ENCODE measurements at places on chromosomes 16 and 17.

GRCh38 chr17:64232466-64233262 is 30.4 kb downstream of the TEX2 start:
- DNase-seq, result no peak

- no peak for DNase-seq
Measured at GRCh38 chr16:74051-74746, 1.8 kb upstream of the RHBDF1 start.

DNA sequence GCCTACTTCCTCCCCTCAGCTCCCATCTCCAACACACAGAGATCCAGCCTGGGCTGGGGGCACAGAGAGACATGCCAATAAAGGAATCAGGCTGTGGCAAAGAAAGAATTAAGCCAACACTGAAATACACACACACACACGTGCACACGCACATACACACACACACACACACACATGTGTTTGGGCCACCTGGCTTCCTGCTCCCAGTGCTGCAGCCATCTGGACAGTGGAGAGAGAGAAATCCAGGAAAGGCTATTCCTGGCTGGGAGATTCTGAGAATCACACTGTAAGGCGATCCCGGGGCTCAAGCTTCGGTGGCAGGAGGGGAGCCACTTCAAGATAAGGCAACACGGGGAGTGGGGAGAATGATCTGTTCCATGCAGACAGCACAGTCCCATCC is 72.4 kb downstream of the NOG start:
- DNase-seq, result no peak

- DNase-seq, result no peak
Measured at GRCh38 chr16:75139498-75139897, 8.8 kb upstream of the ZFP1 start.

- DNase-seq, result no peak
Measured at GRCh38 chr17:66522591-66523272, 220.3 kb downstream of the PRKCA start.

DNA sequence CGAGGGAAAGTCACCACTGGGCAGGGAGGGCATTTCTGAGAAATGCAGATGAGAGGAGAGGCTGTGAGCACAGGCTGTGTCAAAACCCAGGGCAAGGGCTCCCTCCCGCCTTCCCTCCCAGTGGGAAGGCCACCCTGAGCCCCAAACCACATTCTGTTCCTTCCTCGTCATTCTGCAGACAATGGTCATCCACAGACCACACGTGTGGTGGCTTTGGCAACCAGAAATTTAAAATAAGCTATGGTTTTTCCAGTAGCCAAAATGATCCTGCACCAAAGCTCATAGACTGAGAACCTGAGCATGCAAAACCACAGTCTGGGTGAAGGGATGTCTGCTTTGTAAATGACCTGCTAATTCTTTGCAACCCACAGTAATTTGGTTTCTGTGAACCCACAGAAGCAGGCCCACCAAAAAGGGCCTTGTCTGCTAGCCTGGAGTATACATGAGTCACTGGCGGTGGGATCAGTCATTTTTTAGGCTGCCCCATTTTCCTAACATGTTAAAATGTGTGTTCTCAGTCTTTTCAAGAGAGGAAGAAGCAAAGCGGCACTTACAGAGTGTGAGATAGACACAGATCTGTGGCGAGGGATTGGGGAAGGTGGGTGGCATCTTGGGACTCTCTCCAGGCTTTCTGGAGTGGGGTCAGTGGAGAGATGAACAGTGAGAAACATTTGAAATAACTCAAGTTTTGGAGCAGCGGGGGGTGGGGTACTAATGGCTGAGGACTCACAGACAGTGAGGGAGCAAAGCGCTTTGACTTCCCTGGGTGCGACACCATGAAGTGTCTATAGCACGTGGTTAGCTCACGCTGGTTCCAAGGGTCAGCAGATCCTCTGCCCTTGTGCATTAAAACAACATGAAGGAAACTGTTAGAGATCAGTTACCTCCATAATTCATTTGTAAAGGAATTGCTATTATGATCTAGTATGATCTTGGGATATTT is 20.5 kb downstream of the GRB7 start:
- DNase-seq, result peak; percentile 55

- DNase-seq, result no peak
Measured at GRCh38 chr17:69898601-69899000, 176.4 kb upstream of the KCNJ16 start.

GRCh38 chr16:53991754-53992378 is 287.9 kb downstream of the FTO start:
- no peak for DNase-seq

- no peak for DNase-seq
Measured at GRCh38 chr17:13503526-13503925, 98.2 kb downstream of the HS3ST3A1 start.

- no peak for DNase-seq
Measured at GRCh38 chr17:27494192-27495091, 38.2 kb downstream of the KSR1 start.

DNA sequence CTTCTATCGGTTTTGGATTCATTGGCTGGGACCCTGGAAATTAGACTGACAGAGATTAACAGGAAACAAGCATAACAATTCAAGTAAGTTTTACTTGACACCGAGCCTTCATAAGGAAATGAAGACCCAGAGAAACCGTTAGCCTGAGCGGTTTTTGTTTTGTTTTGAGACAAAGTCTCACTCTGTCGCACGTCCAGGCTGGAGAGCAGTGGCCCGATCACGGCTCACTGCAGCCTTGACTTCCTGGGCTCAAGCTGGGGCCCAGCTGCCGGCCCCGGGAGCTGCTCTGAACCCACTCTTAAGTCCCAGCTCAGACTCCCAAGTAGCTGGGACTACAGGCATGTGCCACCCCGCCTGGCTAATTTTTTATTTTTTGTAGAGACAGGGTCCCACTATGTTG is 321.3 kb downstream of the SEC14L1 start:
- no peak for DNase-seq

- DNase-seq, result no peak
Measured at GRCh38 chr16:4597174-4597573, 17.5 kb downstream of the UBALD1 start.

GRCh38 chr16:57512296-57513001 is 23.9 kb downstream of the CCDC102A start:
- no peak for DNase-seq
